Camera-type eye (tissue), 1 donor: ENCODE measurements at places on chromosomes 4 and X. TPM values are rescaled to one million over a fixed set of nuclear protein-coding genes. Genes with fewer than 3 reads are reported as not detected.

LEF1 gene
- total RNA-seq: 19.6 TPM

TREX2 gene
- total RNA-seq: 0.27 TPM

NAP1L3 gene
- total RNA-seq: 48.2 TPM

TLR1 gene
- total RNA-seq: 9.6 TPM

GPR82 gene
- not detected for total RNA-seq

RENBP gene
- 10.0 TPM for total RNA-seq

MGAT4D gene
- not detected for total RNA-seq

MAGEA11 gene
- total RNA-seq: 0.77 TPM

SFRP2 gene
- total RNA-seq: 103 TPM

DOK7 gene
- 3.5 TPM for total RNA-seq

NALF2 gene
- total RNA-seq: 1.5 TPM

CXCL6 gene
- not detected for total RNA-seq

ZCCHC12 gene
- total RNA-seq: 14.9 TPM

FAM133A gene
- total RNA-seq: 1.4 TPM

TCEAL2 gene
- total RNA-seq: 13.2 TPM

GIMD1 gene
- 0.49 TPM for total RNA-seq

TRPC5OS gene
- 0.22 TPM for total RNA-seq

TMSB15A gene
- total RNA-seq: 24.7 TPM

BEX2 gene
- 48.4 TPM for total RNA-seq

ASB12 gene
- total RNA-seq: 0.38 TPM

USP51 gene
- total RNA-seq: 9.1 TPM

CPZ gene
- 59.4 TPM for total RNA-seq

HGFAC gene
- 1.3 TPM for total RNA-seq

ATOH1 gene
- total RNA-seq: not detected

FHL1 gene
- 423 TPM for total RNA-seq

P2RY10 gene
- total RNA-seq: 0.22 TPM

TMSB15B gene
- 12.9 TPM for total RNA-seq

NWD2 gene
- 9.1 TPM for total RNA-seq

SPACA5B gene
- total RNA-seq: not detected

TLL1 gene
- total RNA-seq: 23.9 TPM

FAM47E gene
- 6.7 TPM for total RNA-seq

DGAT2L6 gene
- not detected for total RNA-seq

GRID2 gene
- 19.8 TPM for total RNA-seq

TCEAL9 gene
- total RNA-seq: 84.4 TPM

PAGE1 gene
- not detected for total RNA-seq

RAI2 gene
- 3.8 TPM for total RNA-seq

ADH1C gene
- total RNA-seq: 1.3 TPM

BRS3 gene
- total RNA-seq: not detected

NHS gene
- 17.2 TPM for total RNA-seq

CFI gene
- total RNA-seq: 44.0 TPM

FAM120C gene
- total RNA-seq: 12.6 TPM

BEX1 gene
- 94.6 TPM for total RNA-seq

CT47B1 gene
- total RNA-seq: not detected

CNKSR2 gene
- total RNA-seq: 67.2 TPM

PPARGC1A gene
- 40.5 TPM for total RNA-seq

ASMT gene
- 1.2 TPM for total RNA-seq

KIT gene
- 87.7 TPM for total RNA-seq

CORIN gene
- total RNA-seq: 1.7 TPM
